Sigmoid colon (tissue), 7 donors: ENCODE measurements at places on chromosomes 3 and 15. TPM values are rescaled to one million over a fixed set of nuclear protein-coding genes. Genes with fewer than 3 reads are reported as not detected.

DNA sequence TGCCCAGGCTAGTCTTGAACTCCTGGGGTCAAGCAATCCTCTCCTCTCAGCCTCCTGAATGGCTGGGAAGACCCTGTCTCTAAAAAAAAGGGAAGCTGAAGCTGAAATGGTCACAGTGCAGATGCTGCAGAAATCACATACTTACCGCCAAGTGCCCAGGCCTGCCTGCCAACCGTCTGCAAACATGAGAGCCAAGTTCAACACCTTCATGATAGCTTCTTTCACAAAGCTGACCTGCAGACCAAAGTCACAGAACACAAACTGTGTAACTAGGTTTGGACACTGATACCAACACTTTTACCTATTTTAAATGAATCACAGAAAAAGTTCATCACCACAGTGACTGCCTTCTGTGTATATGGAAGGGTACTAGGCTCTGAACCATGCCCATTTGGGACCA, 22.8 kb upstream of the CYFIP1 start:
- H3K27me3 ChIP-seq, result no peaks in the 10 kb centered on the region
- DNase-seq, result peak; percentile 7
- H3K27ac ChIP-seq, result no peak overlapping the region
- no peak overlapping the region for H3K4me3 ChIP-seq
- no peaks in the 10 kb centered on the region for H3K4me1 ChIP-seq

DNA sequence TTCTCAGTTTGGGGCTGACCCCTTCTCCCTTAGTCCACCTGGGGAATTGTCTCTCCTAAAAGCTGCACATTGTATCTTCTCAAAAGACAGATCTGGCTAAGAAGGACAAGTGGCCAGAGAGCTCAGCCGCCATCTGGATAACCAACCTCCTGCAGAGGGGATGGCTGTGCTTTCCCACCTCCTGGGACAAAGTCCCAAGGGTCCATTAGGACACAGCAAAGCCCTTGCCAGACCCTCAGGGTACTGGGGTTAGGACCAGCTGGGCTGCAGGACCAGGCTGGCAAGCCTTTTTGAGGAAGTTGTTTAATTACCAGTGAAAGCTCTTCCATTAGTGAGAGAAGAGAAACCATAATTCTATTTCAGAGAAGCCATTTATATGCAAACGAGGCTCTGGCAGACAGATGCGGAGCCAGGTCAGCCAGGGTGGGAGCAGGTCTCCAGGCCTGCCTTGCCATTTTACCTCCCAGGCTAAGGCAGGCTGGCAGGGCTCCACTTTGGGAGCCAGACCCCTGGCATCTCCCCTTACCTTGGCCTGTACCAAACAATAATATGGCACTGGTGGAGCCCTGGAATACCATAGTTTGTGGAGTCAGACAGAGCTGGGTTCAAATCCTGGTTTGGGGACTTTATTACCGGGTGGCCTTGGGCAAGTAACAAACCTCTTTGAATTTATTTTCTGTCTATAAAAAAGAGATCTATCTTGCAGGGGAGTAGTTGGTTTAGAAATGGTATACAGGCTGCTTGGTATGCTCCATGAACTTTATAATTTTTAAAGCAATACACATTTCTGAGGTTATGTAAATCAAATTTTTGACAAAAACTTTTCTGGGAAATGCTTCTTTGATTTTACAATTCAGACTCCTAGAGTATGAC, 17.9 kb downstream of the SHF start:
- DNase-seq, result no peak
- no peaks in the 10 kb centered on the region for H3K36me3 ChIP-seq
- H3K27me3 ChIP-seq, result no peaks in the 10 kb centered on the region
- peak overlapping the region; percentile 90 for H3K27ac ChIP-seq

DNA sequence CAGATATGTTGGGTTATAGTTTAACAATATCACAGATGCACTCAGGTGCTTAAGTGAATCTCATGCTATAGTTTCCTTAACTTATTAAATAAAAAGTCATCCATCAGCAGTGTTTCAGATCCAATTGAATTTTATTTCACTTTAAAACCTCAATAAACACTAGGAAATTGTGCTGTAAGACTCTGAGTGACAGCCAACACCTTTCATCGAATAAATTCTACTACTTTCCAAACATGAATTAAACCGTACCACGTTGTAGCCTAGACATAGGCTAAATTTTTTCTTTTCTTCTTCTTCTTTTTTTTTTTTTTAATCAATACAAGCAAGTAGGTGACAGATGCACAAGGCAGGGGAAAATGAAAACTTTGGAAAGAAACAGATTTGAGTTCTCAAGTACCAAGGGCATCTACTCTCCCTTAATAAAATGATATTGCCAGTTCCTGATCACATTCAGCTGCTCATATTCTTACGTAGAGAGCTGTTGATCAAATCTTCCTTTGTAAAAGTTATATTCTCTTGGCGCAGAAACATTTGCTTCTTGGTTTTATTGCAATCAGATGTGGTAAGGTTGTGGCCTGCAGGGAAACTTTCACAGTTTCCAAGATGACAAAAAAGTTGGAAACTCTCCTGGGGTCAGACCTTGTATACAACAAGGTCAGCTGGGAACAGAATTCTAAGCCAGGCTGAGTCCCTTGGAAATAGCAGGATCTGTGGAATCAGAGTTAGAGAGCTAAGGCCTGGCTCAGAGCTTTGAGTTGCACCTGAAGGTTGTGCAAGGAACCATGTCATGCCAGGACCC, 147.7 kb downstream of the CD47 start:
- H3K27me3 ChIP-seq, result no peaks in the 10 kb centered on the region
- H3K27ac ChIP-seq, result no peak overlapping the region
- H3K36me3 ChIP-seq, result no peaks in the 10 kb centered on the region
- no peak for DNase-seq
- no peaks in the 10 kb centered on the region for H3K4me1 ChIP-seq
- no peak overlapping the region for H3K4me3 ChIP-seq

DNA sequence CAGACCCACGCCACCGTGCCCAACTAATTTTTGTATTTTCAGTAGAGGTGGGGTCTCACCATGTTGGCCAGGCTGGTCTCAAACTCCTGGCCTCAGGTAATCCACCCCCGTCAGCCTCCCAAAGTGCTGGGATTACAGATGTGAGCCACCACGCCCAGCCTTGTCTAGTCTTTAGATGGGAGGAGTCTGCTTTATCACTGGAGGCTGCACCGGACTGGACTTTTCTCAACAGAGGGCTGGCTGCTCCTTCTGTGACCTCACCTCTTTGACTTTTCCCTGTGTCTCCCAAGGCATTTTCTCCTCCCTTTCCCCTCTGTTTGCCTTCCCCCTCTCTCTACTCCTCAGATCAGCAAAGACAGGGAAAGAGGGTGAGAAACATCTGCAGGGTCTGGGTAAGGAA, 28.5 kb downstream of the SLCO2A1 start:
- H3K4me3 ChIP-seq, result no peak overlapping the region
- no peaks in the 10 kb centered on the region for H3K27me3 ChIP-seq
- no peaks in the 10 kb centered on the region for H3K4me1 ChIP-seq
- H3K27ac ChIP-seq, result no peak overlapping the region
- no peaks in the 10 kb centered on the region for H3K36me3 ChIP-seq

GRCh38 chr3:62098646-62099365, 274.5 kb downstream of the FEZF2 start:
- no peaks in the 10 kb centered on the region for H3K36me3 ChIP-seq
- no peak overlapping the region for H3K27ac ChIP-seq
- peaks cover 25% of the 10 kb centered on the region for H3K4me1 ChIP-seq
- H3K27me3 ChIP-seq, result no peaks in the 10 kb centered on the region

DNA sequence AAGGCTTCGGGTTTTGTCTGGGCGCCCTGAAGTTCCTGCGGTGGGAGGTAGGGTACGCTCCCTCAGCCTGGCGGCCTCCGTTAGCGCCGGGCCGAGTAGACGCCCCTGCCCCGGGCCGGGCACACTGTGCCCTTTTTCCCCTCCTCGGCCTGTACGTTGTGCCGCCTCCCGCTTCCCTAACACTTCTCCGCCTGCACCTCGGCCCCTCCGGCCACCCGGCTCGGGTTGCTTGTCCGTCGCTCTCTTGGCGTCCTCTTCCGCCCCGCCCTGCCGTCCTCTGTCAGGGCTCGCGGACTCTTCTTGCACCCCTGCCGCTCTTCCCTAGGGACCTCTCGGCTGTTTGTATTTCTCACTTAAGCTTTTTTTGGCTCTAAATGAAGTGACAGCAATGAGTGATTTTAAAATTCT, 384 bp downstream of the KNL1 start:
- peak overlapping the region; percentile 87 for H3K27ac ChIP-seq
- DNase-seq, result peak; percentile 67
- H3K4me1 ChIP-seq, result peaks cover 10% of the 10 kb centered on the region
- peak overlapping the region; percentile 54 for H3K4me3 ChIP-seq

GRCh38 chr15:39936187-39936586, 2.3 kb downstream of the EIF2AK4 start:
- H3K4me1 ChIP-seq, result peaks cover 24% of the 10 kb centered on the region
- no peaks in the 10 kb centered on the region for H3K36me3 ChIP-seq
- H3K27me3 ChIP-seq, result no peaks in the 10 kb centered on the region
- no peak for DNase-seq
- no peak overlapping the region for H3K4me3 ChIP-seq

- H3K4me3 ChIP-seq, result no peak overlapping the region
- peaks cover 5% of the 10 kb centered on the region for H3K4me1 ChIP-seq
- no peak overlapping the region for H3K27ac ChIP-seq
- no peaks in the 10 kb centered on the region for H3K36me3 ChIP-seq
These were observed 112.2 kb upstream of the RBMS3 start for GRCh38 chr3:29168696-29169095.

DNA sequence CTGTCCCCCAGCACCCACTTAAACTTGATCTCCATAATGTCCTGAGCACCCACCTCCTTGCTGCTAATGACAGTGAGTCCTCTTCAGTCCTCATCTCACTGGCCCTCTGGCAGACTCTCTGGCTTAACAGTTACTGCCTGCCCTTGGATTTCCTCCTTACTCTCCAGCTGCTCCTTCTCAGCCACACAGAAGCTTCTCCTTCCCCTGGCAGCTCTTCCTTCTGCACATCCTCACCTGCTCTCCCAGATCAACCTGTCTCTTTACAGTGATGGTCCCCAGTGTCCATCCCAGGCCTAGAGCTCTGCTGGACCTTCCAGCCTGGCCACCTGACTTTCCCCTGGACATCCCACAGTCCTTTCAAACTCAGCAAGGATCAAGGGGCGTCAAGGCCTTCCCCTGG, 47.4 kb upstream of the SMAD3 start:
- H3K4me1 ChIP-seq, result no peaks in the 10 kb centered on the region
- peak; percentile 13 for DNase-seq
- no peaks in the 10 kb centered on the region for H3K27me3 ChIP-seq
- no peaks in the 10 kb centered on the region for H3K36me3 ChIP-seq

DNA sequence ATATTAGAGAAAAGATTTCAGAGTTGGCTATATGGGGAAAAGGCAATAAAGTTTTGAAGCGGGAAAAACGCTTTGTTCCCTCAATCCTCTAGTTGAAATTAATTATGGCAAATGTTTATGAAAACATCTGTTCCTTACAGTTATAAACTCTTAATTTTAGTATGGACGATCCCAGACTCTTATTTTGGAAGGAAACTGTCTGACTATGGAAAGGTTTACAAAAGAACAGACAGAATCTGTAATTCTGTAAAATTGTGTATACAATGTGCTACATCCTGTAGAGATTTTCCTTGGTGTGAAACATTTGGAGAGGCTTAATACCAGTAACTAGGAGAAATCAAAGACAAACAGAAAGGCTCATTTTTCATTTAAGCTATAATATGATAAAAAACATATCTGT, 311.8 kb downstream of the TBC1D5 start:
- H3K4me1 ChIP-seq, result no peaks in the 10 kb centered on the region
- no peaks in the 10 kb centered on the region for H3K36me3 ChIP-seq
- no peaks in the 10 kb centered on the region for H3K27me3 ChIP-seq

GRCh38 chr15:89221543-89221942, at the start of gene RLBP1:
Gene RLBP1, minus strand, starts transcription at chr15:89221579. Its CDS starts 2,604 bp downstream, at chr15:89218975.
- no peaks in the 10 kb centered on the region for H3K36me3 ChIP-seq
- no peaks in the 10 kb centered on the region for H3K4me1 ChIP-seq
- H3K27me3 ChIP-seq, result no peaks in the 10 kb centered on the region
- DNase-seq, result no peak
- H3K4me3 ChIP-seq, result no peak within 1 kb of the TSS

DNA sequence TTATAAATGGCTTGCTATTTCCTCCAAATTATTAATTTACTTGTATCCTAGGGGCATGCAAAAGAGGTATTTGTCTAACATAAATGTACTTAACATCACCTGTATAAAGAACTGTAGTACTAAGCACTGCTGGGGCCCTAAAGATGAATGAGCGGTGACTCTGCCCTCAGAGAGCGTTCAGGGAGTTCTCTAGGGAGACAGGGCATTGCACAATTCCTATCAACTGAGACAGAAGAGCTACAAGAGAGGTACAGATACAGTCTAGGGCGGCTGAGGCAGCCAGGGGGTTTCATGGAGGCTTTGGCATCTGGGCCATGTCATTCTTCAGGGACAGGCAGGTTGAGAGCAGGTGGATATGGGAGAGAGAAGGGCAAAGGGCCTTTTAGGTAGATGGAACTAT, 39.9 kb upstream of the PARL start:
- H3K4me3 ChIP-seq, result no peak overlapping the region
- no peaks in the 10 kb centered on the region for H3K4me1 ChIP-seq
- no peaks in the 10 kb centered on the region for H3K27me3 ChIP-seq
- no peak for DNase-seq
- H3K27ac ChIP-seq, result no peak overlapping the region

- H3K4me3 ChIP-seq, result no peak overlapping the region
- H3K36me3 ChIP-seq, result no peaks in the 10 kb centered on the region
- no peak overlapping the region for H3K27ac ChIP-seq
- H3K4me1 ChIP-seq, result no peaks in the 10 kb centered on the region
These were observed 231.5 kb downstream of the WDR72 start for GRCh38 chr15:53527996-53528395.

DNA sequence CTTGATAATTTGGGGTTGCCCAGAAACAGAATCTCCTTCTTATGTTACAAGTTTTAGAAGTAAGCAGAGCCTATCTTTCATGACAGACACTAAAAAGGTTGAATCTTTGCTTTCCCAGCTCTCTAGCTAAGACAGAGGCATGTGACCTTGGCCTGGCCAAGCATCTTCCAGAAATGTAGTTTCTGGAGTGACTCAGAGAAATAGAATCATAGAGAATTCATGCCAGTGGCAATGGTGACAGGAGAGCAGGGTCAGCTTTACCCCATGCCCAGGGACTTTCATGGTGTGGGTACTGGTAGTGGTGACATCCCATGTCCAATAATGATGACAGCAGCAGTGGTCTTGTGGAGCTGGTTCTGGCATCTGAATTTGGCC, 4.0 kb upstream of the PARP6 start:
- H3K4me3 ChIP-seq, result no peak overlapping the region
- H3K27me3 ChIP-seq, result no peaks in the 10 kb centered on the region
- H3K27ac ChIP-seq, result no peak overlapping the region
- DNase-seq, result no peak

Gene CHRNA7
- 7.8 TPM for polyA plus RNA-seq

Gene GABRA5
- not detected for polyA plus RNA-seq

Gene KCNMB3
- 1.2 TPM for polyA plus RNA-seq

Gene POC1A
- 15.8 TPM for polyA plus RNA-seq

Gene SCAMP5
- 18.3 TPM for polyA plus RNA-seq

Gene TMEM207
- not detected for polyA plus RNA-seq

Gene IMPG2
- 0.07 TPM for polyA plus RNA-seq

Gene ISG20
- 153 TPM for polyA plus RNA-seq

Gene CIDEC
- 71.3 TPM for polyA plus RNA-seq

Gene TMEM41A
- 10.4 TPM for polyA plus RNA-seq

Gene MED12L
- polyA plus RNA-seq, result 0.19 TPM

Gene ADAMTS9
- 15.4 TPM for polyA plus RNA-seq
